ENCODE measurements at places on chromosomes 1 and 21.

GRCh38 chr1:234915924-234916675 is 212.5 kb downstream of the TOMM20 start:
- no peak for DNase-seq

GRCh38 chr1:235239851-235240250 is 78.8 kb upstream of the RBM34 start:
- DNase-seq, result no peak

DNA sequence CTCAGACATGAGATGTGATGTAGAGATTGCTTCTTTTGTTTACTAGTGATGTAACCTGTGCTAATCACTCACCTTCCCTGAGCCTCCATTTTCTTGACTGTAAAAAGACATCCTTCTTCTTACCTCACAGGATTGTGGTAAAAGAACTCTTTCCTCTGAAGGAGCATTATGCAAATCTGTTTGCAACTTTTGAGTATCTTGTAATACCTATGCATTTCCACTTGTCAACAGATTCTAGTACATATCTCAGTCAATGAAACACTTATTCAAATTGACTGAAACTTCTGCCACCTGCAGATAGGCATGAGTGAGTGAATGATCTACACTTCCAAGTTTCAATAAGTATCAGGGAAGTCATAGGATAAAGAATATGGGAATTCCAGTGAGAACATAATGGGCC is 174.7 kb downstream of the HHIPL2 start:
- DNase-seq, result no peak

- no peak for DNase-seq
Observed at GRCh38 chr21:21714426-21714825, 716.2 kb downstream of the NCAM2 start.

GRCh38 chr1:169129109-169129784 is 22.8 kb downstream of the ATP1B1 start:
- DNase-seq, result no peak

GRCh38 chr1:218614031-218614430 is 268.9 kb downstream of the TGFB2 start:
- no peak for DNase-seq

DNA sequence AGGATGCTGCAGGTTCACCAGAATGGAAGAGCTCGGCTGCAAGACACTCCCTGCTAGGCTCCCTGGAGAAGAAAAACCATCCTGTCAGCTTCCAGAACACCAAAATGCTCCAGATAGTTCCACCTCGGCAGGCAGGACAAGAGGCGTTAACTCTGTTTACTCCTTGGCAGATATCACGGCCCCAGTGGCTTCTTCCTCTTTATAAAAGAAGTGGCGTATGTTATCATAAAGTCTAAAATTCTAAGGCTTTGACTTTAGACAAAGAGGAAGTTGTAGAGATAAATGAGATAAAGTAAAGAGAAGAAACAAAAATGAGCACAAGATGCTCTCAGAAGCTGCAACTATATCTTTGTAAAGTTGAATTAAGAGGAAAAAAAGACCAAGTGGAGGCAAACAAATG is 24.3 kb upstream of the MTF1 start:
- DNase-seq, result no peak

DNA sequence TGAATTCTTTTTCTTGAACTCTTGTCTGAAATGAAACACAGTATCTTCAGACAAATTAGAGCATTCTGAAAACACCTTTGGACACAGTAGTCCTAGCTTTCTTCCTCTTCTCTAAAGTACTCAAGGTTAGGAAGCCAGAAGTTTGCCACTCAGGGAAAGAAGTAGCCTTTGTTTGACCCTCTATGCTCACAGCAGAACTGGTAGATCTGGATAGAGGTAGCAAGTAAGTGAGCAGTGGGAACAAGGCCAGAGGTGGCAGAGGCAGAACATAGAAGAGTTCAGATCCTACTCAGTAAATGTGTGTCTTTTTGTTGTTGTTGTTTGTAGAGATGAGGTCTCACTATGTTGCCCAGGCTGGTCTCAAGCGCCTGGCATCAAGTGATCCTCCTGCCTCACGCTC is 7.4 kb upstream of the PIGR start:
- DNase-seq, result no peak

GRCh38 chr1:225484657-225485214 is 56.9 kb upstream of the LBR start:
- DNase-seq, result no peak

DNA sequence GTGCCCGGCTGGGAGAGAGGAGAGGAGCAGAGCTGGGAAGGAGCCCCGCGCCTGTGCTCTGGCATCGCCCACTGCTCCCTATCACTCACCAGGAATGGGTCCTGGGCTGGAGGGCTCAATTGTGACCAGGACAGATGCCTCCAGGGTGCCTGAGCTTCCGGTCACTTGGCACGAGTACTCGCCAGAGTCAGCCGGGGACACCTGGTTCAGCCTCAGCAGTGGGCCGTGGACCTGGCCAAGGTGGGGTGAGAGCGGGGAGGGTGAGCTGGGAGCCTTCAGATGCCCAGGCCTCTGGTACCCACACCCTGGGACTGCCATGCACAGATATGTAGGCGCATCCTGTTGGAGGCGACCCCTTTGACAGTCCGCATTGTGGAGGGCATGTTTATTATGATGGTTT is 31.1 kb downstream of the LDLRAD2 start:
- no peak for DNase-seq

DNA sequence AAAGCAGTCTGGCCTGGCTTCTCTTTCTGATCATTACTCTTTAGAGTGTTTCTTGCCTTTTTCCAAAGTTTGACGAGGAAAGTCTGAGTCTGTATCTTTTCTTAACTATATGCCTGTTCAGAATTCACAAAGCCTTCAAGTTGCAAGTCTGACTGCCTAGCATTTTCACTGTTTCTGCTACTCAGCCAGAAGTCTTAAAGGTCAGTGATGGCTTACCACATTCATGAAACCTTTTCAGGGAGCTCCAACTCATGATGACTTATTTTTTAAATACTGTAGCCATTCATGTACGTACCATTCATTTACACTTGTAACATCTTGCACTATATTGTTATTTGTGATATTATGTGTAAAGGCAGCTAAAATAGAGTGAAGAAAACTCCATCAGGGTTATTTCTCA is 58.2 kb downstream of the TNFSF4 start:
- no peak for DNase-seq

DNA sequence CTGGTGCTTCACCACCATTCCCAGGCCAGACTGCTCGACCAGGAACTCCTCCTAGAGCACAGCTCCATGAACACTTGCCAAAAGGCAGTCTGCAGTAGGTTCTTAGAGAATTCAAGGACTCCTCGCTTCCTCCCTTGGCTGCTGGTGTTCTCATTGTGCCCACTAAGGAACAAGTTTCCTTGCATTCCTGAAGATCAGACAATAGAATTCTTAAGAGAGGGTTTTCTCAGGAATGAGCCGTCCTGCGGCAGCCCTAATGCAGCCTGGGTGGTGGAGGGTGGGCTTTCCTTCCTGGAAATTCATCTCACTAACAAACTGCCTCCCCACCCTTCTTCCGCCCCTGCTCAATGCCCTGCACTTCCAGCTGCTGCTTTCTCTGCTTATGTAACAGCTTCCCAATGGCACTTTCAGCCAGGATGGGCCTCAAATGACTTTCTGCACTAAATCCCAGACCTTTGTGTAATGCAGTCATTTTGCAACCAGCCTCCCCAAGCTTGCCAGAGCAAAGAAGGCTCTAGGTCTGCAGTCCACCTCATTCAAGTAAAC is 287.9 kb downstream of the PLPP3 start:
- no peak for DNase-seq

- no peak for DNase-seq
Observed at GRCh38 chr1:176096015-176096414, 111.1 kb downstream of the COP1 start.

GRCh38 chr1:183554577-183554976 is 35.7 kb downstream of the NCF2 start:
- DNase-seq, result no peak

- DNase-seq, result no peak
Observed at GRCh38 chr1:178727014-178727895, 2.2 kb downstream of the RALGPS2 start.

DNA sequence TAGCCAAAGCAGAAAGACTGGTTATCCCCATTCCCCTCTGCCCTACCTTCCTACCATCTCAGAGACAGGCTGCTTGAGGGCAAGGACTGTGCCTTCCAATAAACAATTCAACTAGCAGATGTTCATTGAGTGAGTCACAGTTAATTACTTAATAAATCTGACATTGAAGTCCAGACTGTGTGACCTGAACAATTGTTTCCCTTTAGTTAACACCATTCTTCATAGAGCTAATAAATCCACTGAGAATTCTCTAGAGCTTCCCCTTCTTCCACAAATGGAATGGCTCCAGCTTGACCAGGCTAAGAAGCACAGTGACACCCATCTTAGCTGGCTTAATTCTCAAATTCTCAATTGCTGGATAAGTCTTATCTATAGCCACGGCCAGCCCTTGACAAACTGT is 61.9 kb upstream of the GJA5 start:
- DNase-seq, result no peak

- no peak for DNase-seq
Observed at GRCh38 chr21:41765973-41766882, 624 bp downstream of the RIPK4 start.

DNA sequence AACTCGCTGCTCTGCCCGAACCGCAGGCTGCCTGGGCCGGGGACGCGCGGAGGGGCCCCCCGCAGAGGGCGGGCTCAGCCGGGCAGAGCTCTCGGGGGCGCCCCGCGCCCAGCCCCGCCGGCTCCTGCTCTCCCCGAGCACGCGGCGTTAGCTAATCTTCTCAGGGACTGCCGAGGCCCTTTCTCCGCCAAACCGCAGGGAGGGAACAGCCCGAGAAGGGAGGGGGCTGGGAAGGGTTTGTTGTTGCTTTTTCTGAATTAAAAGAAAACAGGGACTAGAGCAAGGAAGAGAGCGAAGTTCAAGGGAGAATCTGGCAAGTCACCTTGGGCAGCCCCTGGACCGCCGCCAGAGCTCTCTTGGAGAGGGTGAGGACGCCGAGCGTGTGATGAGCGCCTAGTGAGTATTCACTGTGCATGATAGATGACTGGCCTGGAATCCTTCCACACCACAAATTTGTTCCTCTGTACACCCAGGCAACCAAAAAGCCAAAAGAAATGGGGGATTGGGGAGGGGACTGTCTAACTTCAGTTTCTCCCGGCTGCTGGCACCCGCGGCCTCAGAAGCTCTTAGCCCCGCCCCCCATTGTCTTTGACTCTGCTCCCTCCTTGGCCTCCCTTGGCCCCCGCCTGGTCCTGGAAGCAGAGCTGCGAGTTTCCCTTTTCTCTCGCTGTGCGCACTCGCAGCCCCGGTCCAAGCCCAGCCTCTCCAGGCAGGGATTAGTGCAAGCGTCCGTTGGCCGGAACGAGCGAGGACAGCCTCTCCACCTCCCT is 19.7 kb upstream of the LMX1A start:
- no peak for DNase-seq

DNA sequence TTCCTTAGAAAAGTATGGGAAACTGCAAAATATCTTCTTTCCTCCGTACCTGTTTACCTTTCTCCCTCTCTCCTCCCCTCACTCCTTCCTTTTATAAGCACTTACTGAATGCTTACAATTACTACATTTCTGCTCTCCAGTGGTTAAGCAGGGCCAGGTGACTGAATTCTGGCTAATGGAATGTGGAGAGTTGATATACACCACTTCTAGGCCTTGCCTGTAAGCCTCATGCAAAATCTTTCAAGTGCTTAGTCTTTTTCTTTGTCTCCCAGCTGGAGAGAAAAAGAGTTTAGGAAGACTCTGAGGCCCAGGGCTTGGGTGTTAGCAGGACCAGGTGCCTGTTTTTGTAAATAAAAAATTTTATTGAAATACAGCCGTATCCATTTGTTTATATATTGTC is 77.7 kb upstream of the CACNA1E start:
- no peak for DNase-seq

- DNase-seq, result no peak
Observed at GRCh38 chr1:170836141-170836540, 99.2 kb upstream of the MROH9 start.

DNA sequence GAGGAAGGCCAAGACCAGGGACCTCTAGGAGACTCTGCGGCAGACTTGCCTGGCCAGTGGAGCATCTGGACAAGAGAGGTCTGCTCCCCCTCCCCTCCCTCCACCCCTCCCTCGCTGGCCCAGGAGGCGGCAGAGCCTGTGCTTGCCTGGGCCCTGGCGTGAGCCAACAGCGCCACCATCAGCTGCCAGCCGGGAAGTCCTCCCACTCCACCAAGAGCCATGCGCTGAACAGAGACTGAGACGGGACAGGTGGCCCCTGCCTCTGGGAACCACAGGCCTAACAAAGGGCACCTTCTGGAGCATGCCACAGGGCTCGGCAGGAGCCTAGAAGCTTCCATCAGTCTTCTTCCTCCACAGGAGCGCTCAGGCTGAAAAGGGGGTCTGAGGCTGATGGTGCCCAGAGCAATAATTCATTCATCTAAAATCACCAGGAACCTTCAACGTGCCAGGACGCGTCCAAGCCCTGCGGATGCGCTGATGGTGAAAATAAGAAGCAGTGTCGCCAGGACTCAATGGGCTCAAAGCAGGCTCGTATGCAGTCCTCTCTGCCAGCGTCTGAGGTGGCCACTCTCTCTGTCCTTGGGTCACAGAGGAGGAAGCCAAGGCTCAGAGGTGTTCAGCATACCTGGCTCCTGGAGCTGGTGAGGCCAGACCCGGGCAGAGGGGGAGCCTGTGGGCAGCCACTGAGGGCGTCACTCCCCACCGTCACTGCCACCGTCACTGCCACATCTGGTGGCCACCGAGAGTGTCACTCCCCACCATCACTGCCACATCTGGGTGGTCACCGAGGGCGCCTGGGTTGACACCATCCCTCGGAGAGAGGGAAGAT is 161.2 kb downstream of the NPHP4 start:
- DNase-seq, result no peak

GRCh38 chr1:185520188-185520920 is 203.3 kb upstream of the IVNS1ABP start:
- no peak for DNase-seq

- no peak for DNase-seq
Observed at GRCh38 chr1:61241973-61242381, 159.6 kb downstream of the NFIA start.

GRCh38 chr1:25049190-25049589 is 119.1 kb upstream of the RUNX3 start:
- DNase-seq, result no peak

All from stimulated activated CD8-positive, alpha-beta memory T cell treated with anti-CD3 and anti-CD28 coated beads, Interleukin-15, amount 100 ng/mL, for 24 hours (primary cell).